Stimulated activated CD8-positive, alpha-beta memory T cell treated with anti-CD3 and anti-CD28 coated beads, Interleukin-4, amount 100 ng/mL, for 1 hour (primary cell): ENCODE measurements at places on chromosomes 3 and 15.

- DNase-seq = no peak
Observed at GRCh38 chr3:53892286-53892637, 603 bp upstream of the SELENOK start.

- no peak for DNase-seq
Observed at GRCh38 chr3:157259825-157260224, 99.9 kb upstream of the CCNL1 start.

GRCh38 chr15:40340740-40341400, at the start of gene CCDC9B:
Gene CCDC9B, minus strand, starts transcription at chr15:40340939. Its CDS starts 120 bp downstream, at chr15:40340819.
- DNase-seq = no peak

DNA sequence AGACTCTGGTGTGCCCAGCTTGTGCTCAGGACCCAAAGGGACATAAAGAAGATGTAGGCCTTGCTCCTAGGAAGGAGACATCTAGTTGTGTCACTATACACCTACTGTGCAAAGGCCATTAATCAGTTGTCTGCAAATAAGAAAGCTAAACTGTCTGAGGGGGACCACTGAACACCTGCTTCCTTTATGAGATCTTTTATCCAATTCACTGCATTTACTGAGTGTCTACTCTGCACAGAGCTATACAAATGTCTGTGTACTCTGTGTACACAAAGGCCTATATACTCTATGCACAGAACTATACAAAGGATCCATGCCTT, 124.8 kb downstream of the CTNNB1 start:
- no peak for DNase-seq

DNA sequence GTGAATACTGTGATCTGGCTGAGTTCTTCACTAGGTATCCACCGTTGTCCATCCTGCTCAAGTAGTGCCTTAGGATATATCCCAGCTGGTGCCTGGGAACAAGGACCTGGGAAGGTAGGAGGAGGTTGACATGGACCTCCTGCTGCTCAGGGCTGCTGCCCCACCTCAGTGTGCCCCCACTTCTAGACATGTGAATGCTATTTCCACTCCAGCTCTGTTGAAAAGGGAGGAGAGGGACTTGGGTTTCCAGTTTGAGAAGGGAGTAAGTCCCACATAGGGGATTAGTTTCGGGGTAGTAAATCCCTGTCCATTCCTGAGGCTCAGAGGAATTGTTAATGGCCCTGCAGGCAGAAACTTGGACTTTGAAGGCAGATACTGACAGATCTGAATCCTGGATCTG, 32.9 kb upstream of the ETV5 start:
- DNase-seq = no peak

DNA sequence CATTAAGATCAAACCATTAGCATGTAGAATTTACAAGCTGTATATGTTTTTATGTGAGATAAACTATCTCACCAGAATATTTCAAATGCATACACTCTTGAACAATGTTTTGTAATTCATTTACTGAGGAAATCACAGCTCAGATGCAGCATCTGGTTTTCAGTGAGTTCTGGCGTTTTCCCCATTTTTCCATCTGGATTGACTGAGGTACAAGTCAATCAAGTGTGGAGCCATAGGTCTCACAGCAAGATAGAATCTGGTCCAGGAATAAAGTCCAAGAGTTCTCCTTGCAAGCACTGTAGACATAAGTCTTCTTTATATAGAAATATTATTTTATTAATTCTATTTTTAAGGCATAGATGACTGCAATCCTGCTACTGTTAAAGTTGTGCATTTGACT, 219.3 kb downstream of the ZBBX start:
- DNase-seq = no peak

- DNase-seq = no peak
Observed at GRCh38 chr15:82852941-82853561, 43.6 kb downstream of the WHAMM start.

DNA sequence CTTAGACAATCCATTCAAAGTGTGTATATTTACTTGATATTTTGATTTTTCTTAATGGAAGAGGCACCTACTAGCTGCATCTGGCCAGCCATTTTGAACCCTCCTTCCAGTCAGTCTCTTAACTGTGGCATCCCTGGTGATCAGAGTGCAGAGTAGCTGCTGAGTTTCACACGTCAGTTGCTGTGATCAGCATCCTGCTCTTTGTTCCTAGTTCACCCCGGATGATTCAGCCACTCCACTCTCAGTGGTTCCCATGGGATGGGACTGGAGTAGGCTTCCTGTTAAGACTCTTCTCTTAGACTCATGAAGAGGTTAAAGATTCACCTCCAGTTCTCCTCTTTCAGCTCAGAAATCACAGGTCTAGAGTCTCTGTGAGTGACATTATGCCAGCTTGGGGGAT, 75.8 kb downstream of the STXBP5L start:
- DNase-seq = no peak

- DNase-seq = no peak
Observed at GRCh38 chr3:57877116-57877515, 121.0 kb downstream of the SLMAP start.

DNA sequence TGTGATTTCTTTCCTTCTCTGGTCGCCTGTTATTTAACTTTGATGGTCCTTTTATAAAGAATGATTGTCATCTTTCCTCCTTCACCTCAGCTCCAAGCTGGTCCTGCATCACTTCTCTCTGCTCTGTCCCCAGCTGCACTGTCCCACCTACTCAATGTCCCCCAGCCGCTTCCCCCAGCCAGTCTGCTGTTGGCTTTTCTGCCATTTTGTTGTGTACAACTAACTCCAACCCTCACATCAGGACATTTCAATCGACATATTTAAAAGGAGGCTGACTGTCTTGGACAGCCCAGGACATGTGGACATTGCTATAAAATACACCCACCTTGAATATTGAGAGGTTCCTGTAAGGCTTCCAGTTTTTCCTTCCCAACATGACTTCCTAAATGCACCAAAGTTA, 193.8 kb upstream of the RGMA start:
- DNase-seq = no peak

- DNase-seq = no peak
Observed at GRCh38 chr15:98321896-98322295, 326.4 kb upstream of the IGF1R start.
